ENCODE measurements at places on chromosomes 5 and 9.
A peak's percentile ranks its signal among the peaks of the same experiment; 100 is the strongest.

GRCh38 chr9:24090566-24090965 is 264.5 kb upstream of the ELAVL2 start:
- no peak for DNase-seq

DNA sequence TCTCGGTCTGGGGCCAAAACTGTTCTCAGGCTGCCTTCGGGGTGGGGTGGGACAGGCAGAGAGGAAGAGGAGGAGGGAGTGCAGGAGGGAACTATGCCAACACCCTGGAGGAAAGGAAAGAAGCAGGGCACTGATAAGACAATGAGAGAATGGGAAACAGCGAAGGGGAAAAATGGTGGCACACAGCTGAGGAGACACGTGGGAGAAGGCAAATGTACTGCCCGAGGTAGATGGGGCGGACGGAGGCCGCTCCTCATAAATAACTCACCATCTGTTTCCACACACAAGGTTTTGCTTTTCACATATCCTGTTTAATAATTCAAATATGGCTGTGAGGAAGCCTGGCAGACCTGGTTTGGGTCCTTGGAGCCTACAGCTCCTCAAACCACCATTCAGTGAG is 148.2 kb upstream of the LRRTM2 start:
- DNase-seq, result no peak

GRCh38 chr9:90053027-90053426 is 448.2 kb downstream of the GADD45G start:
- DNase-seq, result peak; percentile 8

DNA sequence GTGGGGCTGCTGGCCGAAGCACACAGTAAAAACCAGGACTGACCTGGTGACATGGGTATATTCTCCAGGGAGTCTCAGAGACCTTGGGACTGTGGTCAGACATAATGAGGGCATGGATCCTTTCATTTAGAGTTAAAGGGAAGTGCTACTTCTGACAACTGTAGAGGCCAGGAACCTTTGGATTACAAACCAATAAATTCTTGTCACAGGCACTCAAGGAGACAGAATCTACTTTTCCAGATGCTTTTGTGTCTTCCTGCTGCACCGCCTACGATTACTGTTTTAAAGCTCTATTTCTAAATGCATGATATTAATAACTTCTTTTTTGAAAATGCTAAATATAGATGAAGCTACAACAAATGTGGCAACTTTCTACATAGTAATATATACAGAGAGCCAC is 106.5 kb upstream of the LPAR1 start:
- DNase-seq, result no peak

- DNase-seq, result no peak
Measured at GRCh38 chr5:89277816-89278215, 394.8 kb upstream of the MEF2C start.

- DNase-seq, result no peak
Measured at GRCh38 chr5:115414406-115415142, 118.1 kb upstream of the CCDC112 start.

GRCh38 chr5:9559965-9560364 is 14.1 kb upstream of the SEMA5A start:
- no peak for DNase-seq

DNA sequence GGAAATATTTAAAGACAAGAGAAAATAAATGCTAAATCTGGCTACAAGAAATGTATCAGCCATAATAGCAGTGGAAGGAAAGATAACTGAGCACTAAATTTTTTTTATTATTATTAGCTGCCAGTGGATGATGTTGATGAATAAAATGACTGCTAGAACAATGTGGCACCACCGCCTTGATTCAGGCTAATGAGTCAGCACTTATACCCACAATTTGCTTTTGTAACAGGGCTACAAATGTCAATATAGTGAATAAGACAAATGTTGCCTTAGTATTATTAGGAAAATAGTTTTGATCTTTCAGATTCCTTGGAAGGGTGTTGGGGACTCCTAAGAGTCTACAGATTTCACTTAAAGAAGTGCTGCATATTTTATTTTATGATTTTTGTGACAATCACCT is 555.2 kb upstream of the GRAMD2B start:
- no peak for DNase-seq

DNA sequence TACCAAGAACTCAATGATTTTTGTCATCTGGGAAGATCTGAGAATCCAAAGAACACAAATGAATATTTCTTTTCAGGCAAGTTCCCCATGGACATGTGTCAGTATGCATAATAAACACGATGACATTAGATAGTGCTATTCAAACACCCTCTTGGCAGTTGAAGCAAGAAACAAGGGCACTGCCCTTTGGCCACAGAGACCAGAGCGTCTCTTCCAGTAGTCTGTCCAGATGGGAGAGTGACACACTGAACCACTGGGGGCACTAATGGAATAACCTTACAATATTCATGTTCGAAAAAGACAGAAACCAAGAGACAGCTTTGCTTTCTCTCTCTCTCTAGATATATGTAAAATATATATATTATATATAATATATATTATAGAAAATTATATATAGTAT is 301.9 kb downstream of the CTNND2 start:
- DNase-seq, result no peak
